ENCODE measurements at places on chromosomes 1 and 21. TPM values are rescaled to one million over a fixed set of nuclear protein-coding genes. Genes with fewer than 3 reads are reported as not detected.
A peak's percentile ranks its signal among the peaks of the same experiment; 100 is the strongest.

Gene OR2T10
- not detected for total RNA-seq

- peak; percentile 55 for DNase-seq
Measured at GRCh38 chr1:46401964-46402626, 8.0 kb downstream of the FAAH start.

Gene CHODL
- 1.5 TPM for total RNA-seq

- DNase-seq = no peak
Measured at GRCh38 chr1:234256359-234256758, 116.9 kb upstream of the COA6 start.

Gene S1PR1
- total RNA-seq = 42.5 TPM

GRCh38 chr1:64082459-64082858 is 121.0 kb upstream of the UBE2U start:
- DNase-seq = no peak

DNA sequence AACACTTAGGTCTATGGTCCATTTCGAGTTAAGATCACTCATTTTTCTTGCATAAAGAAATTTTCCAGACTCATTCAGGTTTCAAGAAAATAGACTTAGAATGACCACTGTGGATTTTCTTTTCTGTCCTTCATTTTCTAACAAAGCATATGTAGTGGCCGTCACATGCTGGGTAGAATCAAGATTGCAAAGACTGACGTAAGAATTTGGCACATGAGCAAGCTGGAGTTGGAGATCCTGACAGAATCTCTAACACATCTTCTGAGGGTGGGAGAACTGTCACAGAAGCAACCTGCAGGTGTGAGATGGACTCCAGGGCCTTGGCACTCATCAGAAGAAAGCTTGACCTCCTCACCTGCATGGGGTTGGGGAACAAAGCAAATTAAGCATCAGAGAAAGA is 28.6 kb downstream of the KIF26B start:
- DNase-seq = no peak

Gene BLACAT1
- not detected for total RNA-seq
